ENCODE measurements at places on chromosomes 1 and 21. TPM values are rescaled to one million over a fixed set of nuclear protein-coding genes. Genes with fewer than 3 reads are reported as not detected.

Gene GATAD2B
- total RNA-seq, result 26.0 TPM

DNA sequence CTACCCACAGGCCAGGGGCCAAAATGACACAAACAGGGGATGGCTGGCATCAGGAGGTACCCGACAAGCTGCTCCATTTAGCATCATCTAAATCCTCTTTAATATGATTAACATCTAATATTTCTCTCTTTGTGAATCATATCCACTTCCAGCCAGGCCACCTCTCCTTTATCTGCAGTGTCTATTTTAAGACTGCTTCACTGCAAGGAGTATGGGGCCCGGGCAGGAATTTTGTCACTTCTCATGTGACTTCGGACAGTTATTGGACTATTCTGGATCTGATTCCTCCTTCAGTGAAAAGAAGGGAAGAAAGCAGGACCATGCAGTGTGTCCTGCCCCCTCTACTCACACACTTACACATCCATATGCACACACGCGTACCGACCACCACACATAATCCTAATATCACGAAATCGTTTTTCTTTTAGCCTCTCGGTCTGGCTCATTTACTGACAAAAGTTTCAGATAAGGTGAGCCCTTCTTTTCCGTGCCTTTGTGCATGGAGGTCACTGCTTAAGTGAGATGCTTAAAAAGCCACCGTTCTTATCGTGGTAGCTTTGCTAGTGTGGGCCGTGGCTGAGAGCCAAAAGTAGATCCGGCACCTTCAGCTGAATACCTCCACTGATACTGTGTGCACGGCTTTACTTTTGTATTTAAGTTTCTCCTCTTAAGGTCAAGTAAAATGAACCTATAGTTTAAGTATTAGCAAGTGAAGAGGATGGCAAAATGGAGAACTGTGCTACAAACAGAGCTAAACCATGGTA, 26.0 kb downstream of the PROX1 start:
- no peak overlapping the region for H3K4me3 ChIP-seq
- H3K36me3 ChIP-seq, result no peaks in the 10 kb centered on the region
- H3K27ac ChIP-seq, result no peak overlapping the region
- no peak for DNase-seq

DNA sequence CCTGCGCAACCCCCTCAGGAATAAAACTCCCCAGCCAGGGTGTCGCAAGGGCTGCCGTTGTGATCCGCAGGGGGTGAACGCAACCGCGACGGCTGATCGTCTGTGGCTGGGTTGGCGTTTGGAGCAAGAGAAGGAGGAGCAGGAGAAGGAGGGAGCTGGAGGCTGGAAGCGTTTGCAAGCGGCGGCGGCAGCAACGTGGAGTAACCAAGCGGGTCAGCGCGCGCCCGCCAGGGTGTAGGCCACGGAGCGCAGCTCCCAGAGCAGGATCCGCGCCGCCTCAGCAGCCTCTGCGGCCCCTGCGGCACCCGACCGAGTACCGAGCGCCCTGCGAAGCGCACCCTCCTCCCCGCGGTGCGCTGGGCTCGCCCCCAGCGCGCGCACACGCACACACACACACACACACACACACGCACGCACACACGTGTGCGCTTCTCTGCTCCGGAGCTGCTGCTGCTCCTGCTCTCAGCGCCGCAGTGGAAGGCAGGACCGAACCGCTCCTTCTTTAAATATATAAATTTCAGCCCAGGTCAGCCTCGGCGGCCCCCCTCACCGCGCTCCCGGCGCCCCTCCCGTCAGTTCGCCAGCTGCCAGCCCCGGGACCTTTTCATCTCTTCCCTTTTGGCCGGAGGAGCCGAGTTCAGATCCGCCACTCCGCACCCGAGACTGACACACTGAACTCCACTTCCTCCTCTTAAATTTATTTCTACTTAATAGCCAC, 696 bp downstream of the TGFB2 start:
- no peaks in the 10 kb centered on the region for H3K36me3 ChIP-seq
- H3K27ac ChIP-seq, result peak overlapping the region; percentile 60
- DNase-seq, result no peak

DNA sequence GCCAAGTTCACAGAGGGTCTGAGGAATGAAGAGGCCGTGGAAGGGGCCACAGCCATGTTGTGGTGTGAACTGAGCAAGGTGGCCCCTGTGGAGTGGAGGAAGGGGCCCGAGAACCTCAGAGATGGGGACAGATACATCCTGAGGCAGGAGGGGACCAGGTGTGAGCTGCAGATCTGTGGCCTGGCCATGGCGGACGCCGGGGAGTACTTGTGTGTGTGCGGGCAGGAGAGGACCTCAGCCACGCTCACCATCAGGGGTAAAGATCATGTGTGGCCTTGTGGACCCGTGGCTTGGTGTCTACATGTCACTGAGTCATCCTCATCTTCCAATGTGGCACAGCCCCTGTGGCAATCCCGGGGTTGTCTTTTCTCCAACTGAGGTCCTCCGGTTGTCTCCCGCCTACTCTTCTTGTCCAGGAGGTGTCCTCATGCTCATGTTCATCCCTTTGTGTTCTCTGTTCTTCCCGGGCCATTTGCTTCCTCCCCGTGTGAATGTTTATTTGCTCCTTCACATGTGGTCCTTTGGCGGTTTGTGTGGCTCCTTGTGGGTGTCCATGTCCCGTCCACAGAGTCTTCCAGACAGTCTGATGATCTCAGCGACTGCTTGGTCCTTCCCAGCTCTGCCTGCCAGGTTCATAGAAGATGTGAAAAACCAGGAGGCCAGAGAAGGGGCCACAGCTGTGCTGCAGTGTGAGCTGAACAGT, 84.2 kb downstream of the OBSCN start:
- H3K27ac ChIP-seq, result no peak overlapping the region
- H3K4me1 ChIP-seq, result no peaks in the 10 kb centered on the region
- DNase-seq, result peak; percentile 42
- H3K36me3 ChIP-seq, result no peaks in the 10 kb centered on the region
- no peak overlapping the region for H3K4me3 ChIP-seq
- H3K27me3 ChIP-seq, result no peaks in the 10 kb centered on the region

Gene SLAMF6
- 5.6 TPM for total RNA-seq

Gene SPATA45
- not detected for total RNA-seq

DNA sequence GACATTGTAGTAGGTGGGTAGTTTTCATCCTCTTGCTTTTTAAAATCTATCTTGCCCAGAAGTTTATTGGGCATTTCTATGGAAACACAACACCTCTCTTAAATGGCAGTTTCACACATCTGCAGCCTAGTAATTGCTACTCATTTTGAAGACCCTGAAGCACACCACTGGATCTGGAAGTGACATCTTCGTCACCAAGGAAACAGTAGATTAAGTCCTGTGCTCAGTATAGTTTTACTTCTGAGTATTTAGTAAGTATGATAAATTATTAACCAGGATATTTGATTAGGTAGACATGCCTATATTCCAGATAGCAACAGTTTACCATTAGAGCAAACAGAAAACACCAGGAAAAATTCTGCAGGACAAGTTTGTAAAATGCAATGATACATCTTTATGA, 48.7 kb downstream of the UCK2 start:
- DNase-seq, result no peak
- no peaks in the 10 kb centered on the region for H3K36me3 ChIP-seq
- peak overlapping the region; percentile 29 for H3K27ac ChIP-seq
- H3K4me3 ChIP-seq, result no peak overlapping the region

Gene DYRK3
- total RNA-seq, result 0.85 TPM

DNA sequence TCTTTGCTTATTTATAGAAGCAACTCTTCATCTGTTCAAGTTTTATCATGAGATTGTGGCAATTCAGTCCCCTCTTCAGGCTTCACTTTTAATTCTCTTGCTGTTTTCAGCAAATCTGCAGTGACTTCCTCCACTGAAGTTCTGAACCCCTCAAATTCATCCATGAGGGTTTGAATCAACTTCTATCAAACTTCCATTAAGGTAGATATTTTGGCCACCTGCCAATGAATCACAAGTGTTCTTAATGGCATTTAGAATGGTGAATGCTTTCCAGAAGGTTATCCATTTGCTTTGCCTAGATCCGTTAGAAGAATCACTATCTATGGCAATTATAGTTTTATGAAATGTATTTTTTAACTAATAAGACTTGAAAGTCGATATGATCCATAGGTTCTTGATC, 946.7 kb upstream of the B3GALT2 start:
- no peaks in the 10 kb centered on the region for H3K27me3 ChIP-seq
- DNase-seq, result no peak
- no peak overlapping the region for H3K27ac ChIP-seq
- H3K4me3 ChIP-seq, result no peak overlapping the region
- no peaks in the 10 kb centered on the region for H3K4me1 ChIP-seq
- H3K36me3 ChIP-seq, result no peaks in the 10 kb centered on the region

DNA sequence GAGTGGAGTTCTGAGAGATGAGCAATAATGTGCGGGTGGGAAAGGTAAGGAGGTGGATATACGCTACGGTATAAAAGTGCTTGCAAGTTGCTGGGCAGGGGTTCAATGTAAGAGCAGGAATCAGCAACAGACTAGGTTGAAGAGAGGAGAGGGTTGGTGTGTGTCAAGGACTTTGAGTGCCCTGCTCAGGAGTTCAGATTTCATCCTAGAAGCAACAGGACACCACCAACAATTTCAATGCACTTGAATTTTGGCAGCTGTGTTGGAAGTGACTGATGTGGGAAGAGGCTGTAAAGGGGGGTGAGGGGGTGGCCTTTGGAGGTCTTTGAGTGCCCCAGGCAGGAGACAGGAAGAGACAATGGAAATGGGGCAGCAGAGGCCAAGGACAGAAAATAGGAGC, 57.3 kb downstream of the RHOU start:
- H3K4me1 ChIP-seq, result no peaks in the 10 kb centered on the region
- no peak overlapping the region for H3K4me3 ChIP-seq
- no peak for DNase-seq
- no peak overlapping the region for H3K27ac ChIP-seq

Gene MSH4
- total RNA-seq, result not detected

DNA sequence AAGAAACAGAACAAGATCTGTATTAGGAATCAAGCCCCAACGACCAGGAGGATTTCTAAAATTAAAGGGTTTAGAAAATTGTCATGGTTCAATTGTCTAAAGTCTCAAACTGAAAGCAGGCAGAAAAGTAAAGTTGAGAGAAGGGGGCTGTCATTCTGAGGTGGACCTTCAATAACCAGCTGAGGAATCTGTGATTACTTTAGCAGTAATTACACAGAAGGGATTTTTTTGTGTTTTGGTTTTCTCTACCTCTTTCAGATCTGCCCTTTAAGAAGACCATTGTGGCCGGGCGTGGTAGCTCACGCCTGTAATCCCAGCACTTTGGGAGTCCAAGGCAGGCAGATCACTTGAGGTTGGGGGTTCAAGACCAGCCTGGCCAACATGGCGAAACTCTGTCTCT, 17.4 kb downstream of the AIDA start:
- no peak overlapping the region for H3K4me3 ChIP-seq
- DNase-seq, result no peak
- H3K27ac ChIP-seq, result no peak overlapping the region
- H3K4me1 ChIP-seq, result no peaks in the 10 kb centered on the region
- H3K36me3 ChIP-seq, result no peaks in the 10 kb centered on the region

DNA sequence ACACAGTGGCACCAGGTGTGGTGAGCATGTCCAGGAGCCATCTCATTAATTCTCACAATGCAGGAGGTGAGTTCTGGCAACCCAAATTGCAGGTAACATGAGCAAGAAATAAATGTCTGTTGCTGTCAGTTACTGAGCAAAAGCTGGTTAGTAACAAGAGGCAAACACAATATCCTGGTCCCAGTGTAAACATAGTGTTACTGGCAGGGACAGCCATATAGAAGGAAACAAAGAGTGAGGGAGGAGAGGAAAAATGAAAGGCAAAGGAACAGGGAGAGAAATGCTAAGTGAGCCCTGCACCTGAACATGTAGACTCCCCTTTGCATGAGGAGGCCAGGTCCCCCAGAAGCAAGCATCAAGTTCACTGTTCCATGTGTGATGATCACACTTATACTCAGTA, 203.6 kb downstream of the TRABD2B start:
- no peaks in the 10 kb centered on the region for H3K27me3 ChIP-seq
- H3K36me3 ChIP-seq, result no peaks in the 10 kb centered on the region
- no peak overlapping the region for H3K4me3 ChIP-seq
- no peak for DNase-seq

DNA sequence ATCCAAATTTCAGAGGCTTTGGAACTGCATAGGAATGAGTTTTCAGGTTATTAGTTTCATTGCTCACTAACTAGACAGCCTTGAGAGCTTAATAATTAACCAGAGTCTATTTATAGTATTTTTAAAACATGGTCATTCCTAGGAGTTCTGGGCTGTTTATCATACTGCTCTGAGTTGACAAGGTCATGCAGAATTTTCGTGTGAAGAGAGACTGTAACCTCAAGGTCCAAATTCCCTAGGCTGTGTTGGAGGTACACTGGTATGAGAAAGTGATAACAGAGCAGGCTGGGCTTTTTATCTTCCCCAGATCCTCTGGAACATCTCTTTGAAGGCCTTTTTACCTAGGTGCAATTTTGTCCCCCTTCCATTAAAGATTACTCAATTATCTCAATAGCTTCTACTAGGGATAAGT, 736.3 kb downstream of the LTN1 start:
- no peak overlapping the region for H3K4me3 ChIP-seq
- no peaks in the 10 kb centered on the region for H3K36me3 ChIP-seq
- H3K4me1 ChIP-seq, result no peaks in the 10 kb centered on the region
- no peak overlapping the region for H3K27ac ChIP-seq
- DNase-seq, result no peak
- H3K27me3 ChIP-seq, result no peaks in the 10 kb centered on the region

Gene CAPN9
- total RNA-seq, result 24.8 TPM

Gene DMRTA2
- total RNA-seq, result not detected

- DNase-seq, result no peak
- H3K4me3 ChIP-seq, result no peak overlapping the region
- H3K27ac ChIP-seq, result no peak overlapping the region
- no peaks in the 10 kb centered on the region for H3K4me1 ChIP-seq
- H3K27me3 ChIP-seq, result no peaks in the 10 kb centered on the region
- H3K36me3 ChIP-seq, result no peaks in the 10 kb centered on the region
Observed at GRCh38 chr1:90043586-90043985, 48.7 kb downstream of the ZNF326 start.

GRCh38 chr21:31335957-31336738, 7.9 kb downstream of the TIAM1 start:
- H3K27me3 ChIP-seq, result no peaks in the 10 kb centered on the region
- H3K4me3 ChIP-seq, result no peak overlapping the region
- no peak for DNase-seq
- H3K27ac ChIP-seq, result no peak overlapping the region
- H3K36me3 ChIP-seq, result no peaks in the 10 kb centered on the region

- no peak for DNase-seq
- no peaks in the 10 kb centered on the region for H3K36me3 ChIP-seq
- H3K27ac ChIP-seq, result no peak overlapping the region
- H3K27me3 ChIP-seq, result no peaks in the 10 kb centered on the region
- peaks cover 4% of the 10 kb centered on the region for H3K4me1 ChIP-seq
- no peak overlapping the region for H3K4me3 ChIP-seq
Observed at GRCh38 chr1:29243023-29243870, 6.9 kb downstream of the PTPRU start.
